ENCODE measurements at places on chromosomes 2 and 18.
A peak's percentile ranks its signal among the peaks of the same experiment; 100 is the strongest.

DNA sequence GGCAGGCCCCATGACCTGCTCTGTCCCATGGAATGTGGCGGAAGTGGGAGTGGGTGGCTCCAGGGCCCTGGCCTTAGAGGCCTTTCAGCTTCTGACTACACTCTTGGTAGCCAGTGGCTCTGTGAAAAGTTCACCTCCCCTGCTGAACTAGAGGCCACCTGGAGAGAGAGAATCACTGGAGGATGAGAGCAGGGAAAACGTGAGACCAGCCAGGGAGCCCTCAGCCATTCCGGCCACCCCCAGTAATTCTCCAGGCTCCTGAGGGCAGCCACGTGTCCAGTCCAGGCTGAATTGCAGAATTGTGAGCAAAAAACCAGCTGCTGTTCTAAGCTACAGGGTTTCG, 10.5 kb downstream of the COLEC12 start:
- no peaks in the 10 kb centered on the region for H3K27me3 ChIP-seq
- no peak overlapping the region for H3K27ac ChIP-seq
- peak; percentile 44 for DNase-seq
- H3K4me1 ChIP-seq = peaks cover 13% of the 10 kb centered on the region

DNA sequence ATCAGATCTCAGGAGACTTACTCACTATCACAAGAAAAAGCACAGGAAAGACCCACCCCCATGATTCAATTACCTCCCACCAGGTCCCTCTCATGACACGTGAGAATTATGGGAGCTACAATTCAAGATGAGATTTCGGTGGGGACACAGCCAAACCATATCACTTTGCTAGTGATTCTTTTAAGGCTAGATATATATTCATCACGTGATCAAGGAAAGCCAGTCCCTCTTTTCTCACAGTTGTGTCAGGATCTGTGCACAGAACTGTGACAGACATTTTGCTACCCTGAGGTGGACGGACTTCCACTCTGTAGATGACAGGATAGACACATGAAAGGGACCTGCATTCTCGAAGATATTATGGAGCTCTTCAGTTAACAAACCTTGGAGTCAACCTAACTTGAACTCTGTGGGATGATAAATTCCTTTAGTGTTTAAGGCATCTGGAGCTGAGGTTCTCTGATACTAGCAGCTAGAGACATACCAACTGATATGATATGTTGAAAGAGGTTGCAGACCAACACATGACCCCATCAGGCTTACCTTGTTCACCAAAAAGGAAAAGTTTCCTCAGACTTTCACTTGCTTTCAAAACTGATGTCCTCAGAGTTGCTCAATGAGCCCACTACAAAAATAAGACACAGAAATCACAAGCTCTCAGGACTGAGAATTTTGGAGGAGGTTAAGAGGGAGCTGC, 66.3 kb upstream of the SCG2 start:
- no peak overlapping the region for H3K4me3 ChIP-seq
- no peaks in the 10 kb centered on the region for H3K27me3 ChIP-seq
- no peak overlapping the region for H3K27ac ChIP-seq
- no peaks in the 10 kb centered on the region for H3K36me3 ChIP-seq
- no peaks in the 10 kb centered on the region for H3K4me1 ChIP-seq
- DNase-seq = peak; percentile 67

DNA sequence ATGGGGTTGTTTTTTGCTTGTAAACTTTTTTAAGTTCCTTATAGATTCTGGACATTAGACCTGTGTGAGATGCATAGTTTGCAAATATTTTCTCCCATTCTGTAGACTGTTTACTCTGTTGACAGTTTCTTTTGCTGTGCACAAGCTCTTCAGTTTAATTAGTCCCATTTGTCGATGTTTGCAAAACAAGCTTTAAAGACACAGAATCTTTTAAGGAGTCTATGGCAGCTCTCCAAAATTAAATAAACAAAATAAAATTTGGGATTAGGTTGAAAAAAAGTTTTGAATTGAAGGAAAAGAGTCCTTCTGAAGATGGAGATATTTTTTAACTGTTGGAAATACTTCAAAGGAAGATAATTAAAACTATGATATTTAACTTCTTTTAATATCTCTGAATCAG, 88.8 kb downstream of the MAP3K20 start:
- no peaks in the 10 kb centered on the region for H3K36me3 ChIP-seq
- H3K4me3 ChIP-seq = no peak overlapping the region
- H3K4me1 ChIP-seq = peaks cover 3% of the 10 kb centered on the region
- H3K27ac ChIP-seq = no peak overlapping the region
- no peak for DNase-seq

DNA sequence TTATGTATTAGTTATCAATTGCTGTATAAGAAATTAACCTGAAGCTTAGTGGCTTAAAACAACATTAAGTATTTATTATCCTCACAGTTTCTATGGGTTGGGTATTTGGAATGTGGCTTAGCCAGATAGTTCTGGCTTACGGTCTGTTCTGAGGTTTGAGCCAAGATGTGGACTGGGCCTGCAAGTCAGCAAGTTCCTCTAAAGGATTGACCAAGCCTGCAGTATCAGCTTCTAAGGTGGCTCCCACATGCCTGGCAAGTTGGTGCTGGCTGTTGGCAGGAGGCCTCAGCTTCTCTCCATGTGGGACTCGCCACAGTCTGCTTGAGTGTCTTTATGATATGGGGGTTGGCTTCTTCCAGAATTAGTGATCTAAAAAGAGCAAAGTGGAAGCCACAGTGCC, 45.0 kb upstream of the TCF4 start:
- no peaks in the 10 kb centered on the region for H3K27me3 ChIP-seq
- peak; percentile 27 for DNase-seq
- H3K4me3 ChIP-seq = no peak overlapping the region
- peaks cover 2% of the 10 kb centered on the region for H3K4me1 ChIP-seq
- H3K36me3 ChIP-seq = no peaks in the 10 kb centered on the region
- H3K27ac ChIP-seq = no peak overlapping the region

DNA sequence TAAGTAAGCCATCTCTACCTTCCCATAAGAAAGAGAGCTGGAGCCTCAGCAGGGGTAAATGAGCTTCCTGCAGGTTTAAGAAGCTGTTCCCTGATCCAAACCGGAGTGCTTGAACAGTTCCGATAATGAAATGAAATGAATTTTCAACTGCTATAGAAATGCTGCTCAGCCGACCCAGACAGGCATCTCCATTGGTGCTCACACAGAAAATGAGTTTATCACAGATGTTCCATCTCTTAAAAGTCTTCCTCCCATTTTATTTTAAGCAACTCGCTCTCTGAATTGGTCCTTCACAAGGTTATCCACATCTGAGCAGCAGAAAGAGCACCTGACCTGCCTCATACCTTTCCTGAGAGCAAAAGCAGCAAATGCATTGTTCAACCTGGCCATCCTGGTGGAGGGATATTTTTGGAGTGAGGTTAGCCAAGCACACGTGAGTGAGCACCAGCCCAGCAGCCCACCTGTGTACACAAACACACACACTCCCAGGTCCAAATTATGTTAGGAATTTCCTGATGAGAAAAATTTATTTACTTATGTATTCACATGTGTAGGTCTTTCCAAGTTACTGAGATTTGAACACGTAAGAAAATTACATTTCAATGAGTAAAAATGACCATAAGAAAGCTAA, 42.2 kb upstream of the CCDC68 start:
- DNase-seq = no peak
- H3K27me3 ChIP-seq = no peaks in the 10 kb centered on the region
- no peak overlapping the region for H3K4me3 ChIP-seq
- H3K36me3 ChIP-seq = no peaks in the 10 kb centered on the region

- no peaks in the 10 kb centered on the region for H3K4me1 ChIP-seq
- no peak for DNase-seq
- no peaks in the 10 kb centered on the region for H3K36me3 ChIP-seq
- no peaks in the 10 kb centered on the region for H3K27me3 ChIP-seq
Measured at GRCh38 chr2:112783187-112783714, 1.0 kb downstream of the IL1A start.

- no peak for DNase-seq
- H3K4me3 ChIP-seq = no peak overlapping the region
- no peaks in the 10 kb centered on the region for H3K4me1 ChIP-seq
- H3K27me3 ChIP-seq = no peaks in the 10 kb centered on the region
- no peak overlapping the region for H3K27ac ChIP-seq
Measured at GRCh38 chr2:160028431-160029269, 33.8 kb downstream of the PLA2R1 start.

DNA sequence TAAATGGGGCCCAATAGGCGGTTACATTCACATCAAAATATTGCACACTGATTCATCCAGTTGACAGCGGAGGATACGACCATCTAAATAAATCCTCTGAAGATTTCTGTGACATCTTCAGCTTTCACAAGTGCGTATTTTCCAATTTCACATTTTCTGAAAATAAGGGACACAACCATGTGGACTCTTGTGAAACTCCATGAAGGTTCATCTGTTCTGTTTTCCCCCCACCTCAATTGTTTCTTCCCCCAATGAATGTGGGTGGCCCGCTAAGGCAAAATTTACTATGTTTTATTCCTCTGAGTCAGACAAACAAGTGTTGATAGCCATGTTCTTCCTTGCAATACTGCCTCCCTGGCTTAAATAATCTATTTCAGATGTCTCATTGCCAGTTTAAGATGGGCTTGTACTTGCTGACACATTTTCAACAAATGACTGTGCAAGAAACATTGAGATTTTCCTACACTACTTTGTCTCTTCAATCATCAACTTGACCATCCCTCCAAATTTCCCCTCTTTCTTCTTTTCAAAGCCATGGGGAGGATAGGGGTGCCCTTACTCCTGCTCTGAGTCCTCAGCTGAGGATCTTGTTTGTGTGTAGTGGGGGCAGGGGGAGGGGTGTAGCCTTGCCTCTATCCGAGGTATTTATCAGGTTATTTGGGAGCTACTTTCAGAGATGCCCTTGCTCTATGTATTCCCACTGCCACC, 78.2 kb downstream of the BCL11A start:
- H3K27ac ChIP-seq = no peak overlapping the region
- DNase-seq = no peak
- H3K27me3 ChIP-seq = no peaks in the 10 kb centered on the region
- H3K4me3 ChIP-seq = no peak overlapping the region
- H3K36me3 ChIP-seq = no peaks in the 10 kb centered on the region

- H3K4me3 ChIP-seq = no peak overlapping the region
- no peaks in the 10 kb centered on the region for H3K36me3 ChIP-seq
- no peak for DNase-seq
- H3K27ac ChIP-seq = no peak overlapping the region
- H3K27me3 ChIP-seq = no peaks in the 10 kb centered on the region
Measured at GRCh38 chr2:187618813-187619212, 64.6 kb upstream of the TFPI start.

GRCh38 chr2:24012521-24013188, 2.8 kb downstream of the MFSD2B start:
- peaks cover 15% of the 10 kb centered on the region for H3K27me3 ChIP-seq
- no peak overlapping the region for H3K27ac ChIP-seq
- DNase-seq = no peak
- no peak overlapping the region for H3K4me3 ChIP-seq
- no peaks in the 10 kb centered on the region for H3K36me3 ChIP-seq

DNA sequence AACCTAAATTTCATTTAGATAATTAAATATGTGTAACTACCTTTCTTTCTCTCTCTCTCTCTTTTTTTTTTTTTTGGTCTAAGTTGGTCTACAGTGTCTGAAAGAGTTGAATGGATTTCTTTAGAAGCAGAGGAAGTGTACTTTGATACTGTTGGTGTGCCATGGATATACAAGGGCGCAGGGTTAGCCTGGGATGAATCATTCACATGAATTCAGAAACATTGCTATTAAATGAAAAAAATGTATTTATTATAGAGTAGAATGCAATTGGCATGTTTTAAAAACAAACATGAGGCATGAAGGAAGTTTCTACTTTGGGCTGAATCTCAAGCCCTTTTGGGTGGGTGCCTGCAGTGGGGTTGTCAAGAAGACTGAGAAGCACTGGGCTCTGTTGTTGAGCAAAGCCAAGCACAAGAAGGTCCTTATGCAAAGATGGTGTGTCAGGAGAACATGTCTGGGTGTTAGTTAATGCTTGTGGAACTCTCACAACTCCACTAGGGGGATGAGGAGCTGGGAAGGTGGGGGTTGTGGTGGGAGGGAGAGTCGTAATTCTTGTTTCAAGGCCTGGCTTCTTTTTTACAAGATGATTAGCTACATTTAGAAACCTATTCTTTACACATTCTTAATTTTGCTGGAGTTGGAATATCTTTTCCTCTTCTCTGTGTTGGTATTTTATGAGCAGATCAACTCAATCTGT, 57.9 kb downstream of the LYPD6 start:
- H3K27ac ChIP-seq = no peak overlapping the region
- H3K27me3 ChIP-seq = no peaks in the 10 kb centered on the region
- no peak for DNase-seq
- H3K36me3 ChIP-seq = peaks cover 2% of the 10 kb centered on the region

GRCh38 chr18:8673256-8674209, 31.8 kb upstream of the MTCL1 start:
- no peak overlapping the region for H3K27ac ChIP-seq
- H3K27me3 ChIP-seq = no peaks in the 10 kb centered on the region
- no peaks in the 10 kb centered on the region for H3K36me3 ChIP-seq
- DNase-seq = no peak
- H3K4me3 ChIP-seq = no peak overlapping the region
- no peaks in the 10 kb centered on the region for H3K4me1 ChIP-seq

- no peak overlapping the region for H3K4me3 ChIP-seq
- H3K27ac ChIP-seq = no peak overlapping the region
- H3K4me1 ChIP-seq = no peaks in the 10 kb centered on the region
- no peaks in the 10 kb centered on the region for H3K36me3 ChIP-seq
- H3K27me3 ChIP-seq = no peaks in the 10 kb centered on the region
- no peak for DNase-seq
Measured at GRCh38 chr2:221468317-221468716, 103.8 kb downstream of the EPHA4 start.

- H3K27ac ChIP-seq = no peak overlapping the region
- no peak overlapping the region for H3K4me3 ChIP-seq
- H3K27me3 ChIP-seq = no peaks in the 10 kb centered on the region
- peak; percentile 12 for DNase-seq
Measured at GRCh38 chr2:197011801-197012641, 85.5 kb upstream of the PGAP1 start.

DNA sequence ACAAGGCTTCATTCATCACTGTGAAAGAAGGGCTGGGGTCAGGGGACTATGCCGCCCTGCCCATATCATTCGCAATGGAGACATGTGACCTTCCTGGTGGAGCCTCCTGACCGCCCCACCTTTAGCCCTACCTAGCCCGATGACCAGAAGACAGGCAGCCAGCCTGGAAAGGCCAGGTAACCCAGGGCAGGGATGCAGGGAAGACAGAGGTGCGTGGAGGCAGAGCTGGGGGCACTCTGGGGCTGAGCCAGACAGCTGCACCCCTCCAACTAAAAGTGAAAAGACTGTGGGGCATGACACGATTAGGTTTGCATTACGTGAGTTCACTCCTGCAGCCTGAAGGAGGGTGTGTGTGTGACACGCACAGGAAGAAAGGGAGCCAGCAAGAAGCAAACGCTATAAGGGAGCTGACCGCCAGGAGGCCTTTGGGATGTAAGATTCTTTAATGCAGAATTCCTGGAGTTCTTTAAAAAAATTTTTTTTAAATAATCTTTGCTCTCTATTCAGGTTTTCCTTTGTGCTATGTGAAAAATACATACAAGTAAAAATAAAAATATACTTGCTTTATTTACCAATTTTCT, 3.7 kb upstream of the HES6 start:
- H3K27ac ChIP-seq = no peak overlapping the region
- H3K4me1 ChIP-seq = peaks cover 13% of the 10 kb centered on the region
- DNase-seq = no peak
- H3K27me3 ChIP-seq = peaks cover 18% of the 10 kb centered on the region
- no peak overlapping the region for H3K4me3 ChIP-seq

- DNase-seq = no peak
- no peaks in the 10 kb centered on the region for H3K27me3 ChIP-seq
- H3K27ac ChIP-seq = no peak overlapping the region
- H3K4me3 ChIP-seq = no peak overlapping the region
- no peaks in the 10 kb centered on the region for H3K4me1 ChIP-seq
Measured at GRCh38 chr18:76265497-76266235, 229.4 kb downstream of the ZNF516 start.

Data from trophoblast cell (in vitro differentiated cells and primary cell).